ENCODE measurements at places on chromosomes 5 and 9.

DNA sequence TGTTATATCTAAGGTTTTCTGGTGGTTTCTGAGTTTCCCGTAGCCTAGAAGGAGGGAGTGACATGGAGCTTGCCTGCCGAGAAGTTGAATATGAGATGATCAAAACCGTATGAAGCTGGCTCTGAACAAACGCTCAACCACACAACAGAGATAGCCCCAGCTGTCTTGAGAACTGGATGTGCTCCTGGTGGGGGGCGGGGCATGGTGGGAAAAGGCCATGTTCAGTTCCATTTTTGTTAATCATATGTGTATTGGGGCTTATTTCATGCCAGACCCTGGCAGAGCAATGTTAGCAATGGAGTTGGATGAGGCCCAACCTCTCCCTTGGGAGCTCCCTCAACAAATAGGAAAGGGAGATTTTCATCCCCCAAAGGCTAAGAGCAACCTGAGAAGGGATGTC is 4.8 kb downstream of the CCL19 start:
- DNase-seq: no peak

- DNase-seq: peak; percentile 67
Measured at GRCh38 chr5:115309751-115310370, 13.4 kb upstream of the CCDC112 start.

GRCh38 chr5:157033071-157033583 is 25.8 kb downstream of the HAVCR1 start:
- no peak for DNase-seq

DNA sequence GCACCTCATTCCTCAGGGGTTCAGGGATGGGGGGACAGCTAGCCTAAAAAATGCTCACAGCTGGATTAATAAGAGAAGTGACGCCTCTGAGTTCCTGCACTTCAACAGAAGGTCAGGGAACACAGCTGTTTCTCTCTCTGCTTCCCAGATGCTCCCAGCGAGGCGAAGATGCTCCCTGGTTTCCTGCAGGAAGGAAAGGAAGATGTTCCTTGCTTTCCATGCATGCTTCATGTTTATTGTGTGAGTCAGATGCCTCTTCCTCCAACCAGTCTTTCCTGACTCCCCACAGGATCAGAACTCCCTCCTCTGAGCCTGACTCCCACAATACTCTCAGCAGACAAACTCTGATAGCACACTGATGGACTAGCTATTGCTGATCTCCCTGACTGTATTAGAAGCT is 71.9 kb downstream of the MFAP3 start:
- no peak for DNase-seq

DNA sequence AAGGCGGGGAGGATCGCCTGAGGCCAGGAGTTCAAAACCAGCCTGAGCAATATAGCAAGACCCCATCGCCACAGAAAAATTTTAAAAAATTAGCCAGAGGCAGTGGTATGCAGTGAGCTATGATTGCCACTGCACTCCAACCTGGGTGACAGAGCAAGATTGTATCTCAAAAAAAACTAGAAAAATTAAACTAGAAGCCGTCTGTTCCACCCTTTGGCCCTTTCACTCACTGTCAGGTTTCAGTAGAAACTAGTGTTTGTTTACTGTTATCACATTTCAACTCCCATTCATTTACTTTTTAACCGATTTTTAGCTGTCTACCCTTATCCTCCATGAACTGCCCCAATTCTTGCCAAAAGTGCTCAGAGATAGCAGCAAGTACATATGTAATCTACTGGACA is 8.3 kb downstream of the UGCG start:
- DNase-seq: no peak

All from SW480 (cell line).